ENCODE measurements at places on chromosomes 6 and 20.

DNA sequence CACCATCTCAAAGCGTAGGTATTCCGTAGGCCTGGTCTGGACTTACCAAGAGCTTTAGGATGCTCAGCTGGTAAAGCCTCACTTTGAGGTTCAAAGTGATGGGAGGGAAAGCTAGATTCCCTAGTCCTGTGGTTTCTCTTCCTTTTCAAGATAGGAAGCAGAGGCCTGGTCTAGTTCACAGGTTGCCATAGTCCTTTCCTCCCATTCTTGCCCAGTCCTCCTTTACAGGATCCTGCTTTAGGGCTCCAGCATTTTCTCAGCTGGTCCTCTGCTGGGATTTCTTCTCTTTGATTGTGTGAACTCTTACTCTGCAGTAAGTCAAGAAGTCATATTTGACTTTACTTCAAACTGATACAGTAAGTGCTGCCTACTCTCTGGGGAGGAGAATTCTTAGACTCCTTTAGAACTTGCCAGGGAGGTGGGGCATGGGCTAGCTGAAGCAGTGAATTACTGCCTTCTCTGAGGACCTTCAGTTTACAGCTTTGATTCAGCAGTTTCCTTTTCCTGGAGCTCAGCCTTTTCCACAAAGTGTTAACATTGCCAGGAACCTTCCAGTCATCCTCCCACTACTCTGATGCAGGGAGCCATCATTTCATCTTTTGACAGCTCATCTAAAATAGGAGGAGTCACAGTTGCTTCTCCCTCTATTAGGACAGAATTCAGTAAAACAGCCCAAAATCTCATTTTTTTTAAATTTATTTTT lies 42.8 kb upstream of the PLCG1 start:
- DNase-seq: no peak

GRCh38 chr6:8195714-8196102 lies 93.4 kb upstream of the EEF1E1 start:
- no peak for DNase-seq

DNA sequence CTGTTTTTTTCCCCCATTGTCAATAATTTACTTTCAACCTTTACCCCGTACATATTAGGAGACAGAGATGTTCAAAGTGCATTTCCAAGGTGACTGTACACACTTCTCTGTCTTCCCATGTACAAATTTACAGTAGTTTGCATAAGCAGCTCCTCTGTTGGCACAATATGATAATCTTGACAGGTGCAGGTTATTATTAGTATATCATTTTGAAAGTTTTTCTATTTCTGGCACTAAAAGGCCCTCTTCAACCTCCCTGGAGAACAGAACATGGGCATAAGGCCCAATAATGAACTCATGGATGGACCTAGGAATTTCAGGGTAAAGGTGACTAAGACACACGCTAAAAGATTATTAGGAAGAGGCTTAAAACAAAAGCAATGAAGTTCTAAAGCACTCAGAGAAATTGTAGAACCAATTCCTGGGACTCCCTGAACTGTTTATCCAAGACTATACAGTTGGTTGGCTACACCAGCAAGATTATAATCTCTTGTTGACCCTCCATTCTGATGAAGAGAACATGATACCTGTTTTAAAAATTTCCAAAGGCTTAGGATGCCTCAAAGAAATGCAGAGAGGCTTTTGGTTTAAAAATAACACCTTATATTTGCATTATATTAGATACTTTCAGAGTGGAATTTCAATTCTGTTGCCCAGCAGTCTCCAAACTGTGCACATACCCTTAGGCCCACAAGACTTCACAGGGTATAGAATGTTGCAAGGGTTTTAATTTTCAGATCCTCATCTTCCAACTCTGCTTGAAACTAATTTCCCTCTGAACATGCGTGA lies 1.1 kb downstream of the AIG1 start:
- DNase-seq: no peak

- no peak for DNase-seq
These were observed 4.6 kb downstream of the IRF4 start for GRCh38 chr6:396126-396520.

DNA sequence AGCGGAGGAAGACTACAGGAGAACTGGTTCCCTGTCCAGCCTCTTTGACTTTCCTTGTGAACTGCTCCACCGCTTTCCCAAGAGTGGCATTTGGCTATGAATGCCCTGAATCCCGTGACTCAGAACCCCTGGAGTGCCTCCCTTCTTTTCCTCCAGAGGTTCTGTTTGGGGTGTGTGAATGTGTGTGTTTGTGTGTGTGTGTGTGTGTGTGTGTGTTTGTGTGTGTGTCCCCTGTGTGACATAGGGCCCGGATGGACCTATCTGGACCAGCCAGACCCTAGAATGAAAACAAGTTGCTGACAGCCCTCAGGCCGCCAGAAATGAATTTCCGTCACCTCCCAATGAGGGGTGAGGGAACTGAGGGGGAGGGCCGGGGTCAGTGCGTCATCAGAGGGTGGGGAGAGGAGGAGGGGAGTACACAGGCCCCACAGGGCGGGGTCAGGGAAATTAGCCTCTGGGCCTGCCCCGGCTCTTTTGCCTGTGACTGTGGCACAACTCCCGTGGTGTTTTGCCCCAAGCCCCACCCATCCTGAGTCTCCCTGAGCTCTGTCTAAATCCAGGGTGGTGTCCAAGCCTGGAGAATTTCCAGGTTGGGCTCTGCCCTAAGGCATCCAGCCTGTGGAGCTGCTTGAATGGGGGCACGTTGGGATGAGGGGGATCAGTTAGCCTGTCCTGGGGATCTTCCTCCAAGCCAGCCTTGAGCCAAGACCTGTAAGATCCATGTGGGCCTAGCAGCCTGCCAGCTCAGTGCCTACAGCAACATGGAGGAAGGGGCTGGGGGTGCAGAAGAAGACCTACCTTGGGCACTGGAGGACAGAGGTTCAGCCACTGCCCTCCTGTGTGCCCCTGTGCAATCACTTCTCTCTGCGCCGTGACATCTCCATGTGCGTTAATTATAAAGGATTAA lies 15.2 kb upstream of the MRPS18A start:
- DNase-seq: no peak

- DNase-seq: no peak
These were observed 159.4 kb downstream of the SIM1 start for GRCh38 chr6:100305209-100305869.

DNA sequence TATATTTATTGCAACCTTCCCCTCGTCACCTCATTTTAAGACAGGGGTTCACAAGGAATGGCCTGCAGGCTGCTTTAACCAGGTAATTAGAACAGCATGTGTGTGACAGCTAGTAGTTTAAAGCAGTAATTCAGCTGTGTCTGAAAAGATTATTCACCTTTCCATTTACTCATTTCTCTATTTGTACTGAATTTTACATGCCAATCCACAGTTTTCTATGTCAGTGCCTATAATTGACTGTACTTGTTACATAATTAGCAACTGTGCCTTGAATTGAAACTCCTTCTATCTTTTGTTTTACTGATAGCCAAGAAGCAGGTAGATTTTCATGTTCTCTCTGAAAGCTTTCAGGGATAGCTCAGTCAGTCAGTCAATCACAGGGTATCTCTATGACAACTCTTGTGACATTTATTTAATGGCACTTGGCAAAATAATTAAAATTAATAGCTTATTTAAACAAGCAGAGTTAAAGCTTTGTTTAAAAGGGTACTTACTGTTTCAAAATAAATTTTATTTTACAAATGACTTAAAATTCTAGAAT lies 214.0 kb downstream of the ZFAND3 start:
- no peak for DNase-seq

- DNase-seq: no peak
These were observed 492.5 kb upstream of the FLRT3 start for GRCh38 chr20:14829906-14830305.

- no peak for DNase-seq
These were observed 56.8 kb upstream of the MPC1 start for GRCh38 chr6:166439366-166440091.

DNA sequence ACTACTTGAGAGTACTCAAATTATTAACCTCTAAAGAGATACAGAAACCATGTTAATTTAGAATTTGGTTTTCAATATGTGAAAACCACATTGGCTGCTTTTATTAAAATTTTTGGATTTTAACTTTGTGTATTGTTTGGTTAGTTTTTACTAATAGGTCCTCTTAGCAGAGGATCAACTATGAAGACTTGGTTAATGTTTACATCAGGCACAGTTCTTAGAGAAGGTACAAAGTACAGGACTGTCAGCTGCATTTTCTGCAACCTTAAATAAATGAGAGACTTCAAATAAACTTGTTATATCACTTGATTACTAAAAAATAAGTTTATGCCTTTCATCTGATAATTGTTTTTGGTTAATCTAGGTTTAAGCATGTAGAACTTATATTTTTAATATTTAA lies 89.1 kb downstream of the PHF3 start:
- no peak for DNase-seq

- DNase-seq: no peak
These were observed 3.3 kb upstream of the PACSIN1 start for GRCh38 chr6:34462551-34462971.

DNA sequence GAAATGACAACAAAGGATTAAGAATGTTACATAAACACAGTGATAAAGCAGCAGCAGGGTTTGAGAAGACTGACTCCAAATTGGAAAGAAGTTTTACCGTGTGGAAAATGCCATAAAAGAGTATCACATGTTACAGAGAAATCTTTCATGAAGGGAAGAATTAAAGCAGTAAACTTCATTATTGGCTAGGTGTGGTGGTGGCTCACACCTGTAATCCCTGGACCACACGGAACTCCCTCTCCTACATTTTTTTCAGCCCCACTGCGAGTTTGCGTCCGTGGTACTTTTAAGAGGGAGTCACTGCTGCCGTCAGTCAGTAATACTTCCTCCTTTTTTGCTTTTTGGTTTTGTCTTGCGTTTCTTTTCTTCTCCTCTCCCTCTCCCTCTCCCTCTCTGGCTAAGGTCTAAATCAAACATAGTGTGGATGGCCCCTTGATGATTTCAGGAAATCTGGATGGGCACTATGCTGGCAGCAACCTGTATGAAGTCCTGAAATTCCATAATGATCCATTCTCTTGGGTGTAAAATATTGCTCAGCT lies 112.3 kb downstream of the MAN1A1 start:
- DNase-seq: no peak

DNA sequence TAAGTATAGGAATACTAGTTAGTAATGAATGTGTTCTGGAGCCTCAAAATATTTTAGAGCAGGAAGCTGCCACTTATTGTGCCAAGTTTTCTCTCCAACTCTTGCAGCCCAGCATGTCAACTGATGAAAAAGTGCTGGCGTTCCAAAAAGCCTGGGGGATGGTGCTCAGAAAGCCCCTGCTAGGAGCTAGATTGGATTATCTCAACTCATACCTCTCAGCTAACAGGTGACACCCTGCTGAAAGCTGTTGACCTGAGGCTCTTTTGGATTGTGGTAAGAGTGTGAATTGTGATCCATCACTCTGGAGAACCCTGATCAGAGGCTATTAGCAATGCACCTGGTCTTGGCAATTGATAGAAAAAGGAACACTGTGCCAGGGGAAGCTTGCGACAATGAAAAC lies 580.4 kb downstream of the EYS start:
- DNase-seq: no peak

- DNase-seq: no peak
These were observed 361.2 kb downstream of the RNF144B start for GRCh38 chr6:18748314-18748713.

DNA sequence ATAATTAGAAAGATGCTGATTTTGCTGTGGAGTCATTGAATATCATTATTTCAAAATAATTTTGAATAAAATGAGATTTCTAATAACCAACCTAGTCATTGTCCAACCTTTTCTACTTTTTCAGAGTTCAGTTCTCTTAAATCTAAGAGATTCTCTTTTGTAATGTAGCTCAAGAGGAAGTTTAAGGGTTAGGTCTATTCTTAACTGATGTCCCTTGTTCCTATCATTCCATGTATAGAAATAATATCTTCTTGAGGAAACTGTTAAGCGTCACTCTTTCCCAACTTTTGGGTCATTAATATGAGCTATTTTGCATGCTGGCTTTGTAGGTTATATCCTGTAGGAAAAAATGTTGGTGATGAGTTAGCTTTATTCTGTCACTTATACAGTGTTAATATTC lies 27.0 kb downstream of the RNF144B start:
- no peak for DNase-seq

GRCh38 chr20:63124092-63124781 lies 91.7 kb downstream of the YTHDF1 start:
- no peak for DNase-seq

- no peak for DNase-seq
These were observed 1.8 kb downstream of the BTN3A1 start for GRCh38 chr6:26403893-26404292.

DNA sequence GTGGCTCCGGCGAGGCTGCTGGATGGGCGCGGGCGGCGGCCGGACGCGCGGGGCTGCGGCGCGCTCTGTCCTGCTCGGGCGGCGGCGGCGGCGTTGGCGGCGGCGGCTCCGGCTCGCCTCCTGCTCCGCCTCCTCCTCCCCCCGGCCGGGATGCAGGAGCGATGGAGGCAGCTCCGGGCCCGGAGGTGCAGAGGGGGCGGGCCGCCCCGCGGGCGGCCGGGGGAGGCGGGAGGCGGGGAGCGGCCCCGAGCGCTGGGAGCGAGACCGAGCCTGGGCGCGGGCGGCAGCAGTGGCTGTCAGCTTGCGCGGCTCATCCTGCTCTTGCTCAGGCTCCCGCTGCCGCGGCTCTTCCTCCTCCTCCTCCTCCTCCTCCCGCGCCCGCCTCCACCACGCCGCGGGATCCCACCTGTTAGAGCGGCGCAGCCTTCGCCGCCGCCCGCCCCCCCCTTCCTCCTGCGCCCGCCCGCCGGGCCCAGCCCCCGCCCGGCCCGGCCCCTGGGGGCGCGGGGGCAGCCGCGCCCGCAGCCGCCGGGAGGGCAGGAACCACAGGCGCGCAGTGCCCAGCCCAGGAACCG lies at the start of gene NOL4L:
TSS of gene NOL4L (minus strand) at position 323 of the 575 bp plus-strand sequence. CDS start 443 bp downstream, outside the sequence.
- peak; percentile 33 for DNase-seq

- no peak for DNase-seq
These were observed 27.3 kb downstream of the SNX5 start for GRCh38 chr20:17941087-17941825.

DNA sequence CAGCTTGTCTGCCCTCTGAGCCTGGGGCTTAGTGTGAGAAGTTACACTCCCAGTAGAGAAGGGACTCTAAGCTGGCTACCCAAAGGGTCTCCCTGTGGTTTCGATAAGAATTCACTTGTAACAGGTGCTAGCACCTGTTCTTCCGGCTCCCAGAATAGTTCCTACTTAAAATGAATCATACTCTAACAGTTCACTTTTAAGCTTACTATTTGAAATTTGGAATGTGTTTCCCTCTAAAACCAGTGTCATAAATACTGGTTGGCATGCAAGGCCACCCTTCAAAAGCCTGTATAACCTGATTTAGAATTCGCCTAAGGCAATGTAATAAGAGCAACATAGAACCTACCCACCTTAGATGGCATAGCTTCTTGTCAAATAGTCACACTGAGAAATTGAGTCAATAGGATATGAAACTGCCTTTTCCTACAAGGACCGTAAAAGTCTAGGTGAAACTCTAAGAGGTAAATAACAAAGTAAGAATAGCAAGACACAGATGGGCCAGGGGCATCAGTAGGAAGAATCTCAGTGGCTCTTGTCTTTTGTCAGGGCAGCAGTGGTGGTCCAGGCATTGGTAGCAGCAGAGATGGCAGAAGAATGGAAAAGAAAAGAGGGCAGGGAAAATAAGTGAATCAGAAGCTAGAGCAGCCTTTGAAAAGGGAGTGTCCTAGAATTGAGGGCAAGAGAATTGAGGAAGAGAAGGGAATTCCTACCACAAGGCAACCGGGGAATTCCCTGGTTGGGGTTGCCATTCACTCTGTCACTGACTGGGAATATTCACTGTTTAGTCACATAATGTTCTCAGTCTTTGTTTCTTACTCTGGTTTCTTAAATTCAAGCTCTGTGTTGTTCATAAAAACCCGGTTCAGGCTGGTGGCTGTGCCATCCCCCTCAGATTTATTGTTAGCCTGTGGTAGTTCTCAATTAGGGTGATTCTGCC lies 91.5 kb downstream of the HIVEP2 start:
- no peak for DNase-seq

Measured in activated T-helper 1 cell treated with Interleukin-2 at 50 U/mL for 16 hours (primary cell).